ENCODE measurements at places on chromosomes 4 and X.

- no peak for DNase-seq
These were observed 126.1 kb downstream of the PTTG2 start for GRCh38 chr4:38086151-38086848.

DNA sequence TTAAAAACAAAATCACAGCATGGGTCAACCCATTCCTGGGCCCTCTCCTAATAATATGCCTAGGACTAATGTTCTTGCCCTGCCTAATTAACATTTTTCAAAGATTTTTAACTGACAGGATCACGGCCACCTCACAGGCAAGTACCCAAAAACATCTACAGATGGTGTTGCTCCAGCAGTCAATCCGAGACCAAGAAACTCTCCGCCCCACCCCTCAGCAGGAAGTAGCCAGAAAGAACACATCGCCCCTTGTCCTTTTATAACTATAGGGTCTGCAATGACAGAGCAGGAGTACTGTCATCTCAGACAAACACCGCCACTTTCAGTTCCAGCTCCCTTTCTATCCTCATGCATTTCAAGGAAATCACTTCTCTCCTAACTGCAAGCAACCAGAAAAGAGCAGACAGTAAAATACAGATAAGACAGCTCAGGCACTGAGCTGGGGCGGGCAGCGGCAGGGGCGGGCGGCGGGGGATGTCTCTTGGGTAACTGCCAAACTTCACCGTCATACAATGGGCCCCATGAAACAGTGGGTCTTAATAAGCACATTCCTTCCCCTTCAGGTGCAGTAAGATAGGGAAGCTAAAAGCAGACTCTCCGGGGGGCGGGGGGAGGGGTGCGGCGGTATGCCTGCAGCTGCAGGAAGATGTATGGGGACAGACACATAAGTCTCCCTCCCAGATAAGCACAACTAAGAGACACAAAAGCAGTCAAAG lies 67.4 kb downstream of the ZNF182 start:
- no peak for DNase-seq

GRCh38 chrX:23699636-23700194 lies 32.4 kb downstream of the PRDX4 start:
- peak; percentile 5 for DNase-seq

DNA sequence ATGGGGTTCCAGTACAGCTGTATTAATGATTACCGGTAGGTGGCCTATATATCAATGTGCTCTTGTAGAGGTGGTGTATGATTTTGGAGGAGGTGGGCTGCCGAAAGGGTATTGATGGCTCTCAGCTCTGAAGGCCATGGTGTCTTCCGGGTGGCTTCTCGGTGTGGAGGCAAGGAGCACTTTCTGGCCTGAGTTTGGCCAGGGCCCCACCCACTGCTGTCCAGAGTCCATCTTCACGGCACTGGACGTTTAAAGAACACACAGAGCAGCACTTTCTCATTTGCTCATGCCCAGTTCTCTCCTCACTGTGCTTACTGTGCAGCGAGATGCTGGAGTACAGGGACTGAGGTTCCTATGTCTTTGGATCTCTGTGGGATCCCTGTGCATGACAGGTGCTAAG lies 16.1 kb downstream of the BST1 start:
- DNase-seq = no peak

- no peak for DNase-seq
These were observed 565 bp downstream of the MOB1B start for GRCh38 chr4:70902577-70903290.

DNA sequence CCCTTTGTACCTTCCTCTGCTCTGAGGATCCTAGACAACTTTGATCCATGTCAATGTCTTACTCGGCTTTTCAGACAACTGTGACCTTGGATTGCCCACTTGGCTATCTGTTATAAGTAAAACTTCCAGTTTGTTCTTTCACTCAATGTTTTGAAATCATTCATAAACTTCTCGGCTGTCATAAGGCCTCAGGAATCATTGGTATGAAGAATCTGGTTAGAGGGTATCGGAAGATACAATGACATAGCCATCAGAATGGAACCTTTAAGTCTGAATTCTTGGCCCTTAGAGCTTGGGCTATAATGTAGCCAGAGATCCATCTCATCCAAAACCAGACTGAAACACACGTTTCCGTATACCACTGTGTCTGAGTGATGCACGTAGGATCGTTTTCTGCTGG lies 59.0 kb upstream of the WDR1 start:
- DNase-seq = no peak

DNA sequence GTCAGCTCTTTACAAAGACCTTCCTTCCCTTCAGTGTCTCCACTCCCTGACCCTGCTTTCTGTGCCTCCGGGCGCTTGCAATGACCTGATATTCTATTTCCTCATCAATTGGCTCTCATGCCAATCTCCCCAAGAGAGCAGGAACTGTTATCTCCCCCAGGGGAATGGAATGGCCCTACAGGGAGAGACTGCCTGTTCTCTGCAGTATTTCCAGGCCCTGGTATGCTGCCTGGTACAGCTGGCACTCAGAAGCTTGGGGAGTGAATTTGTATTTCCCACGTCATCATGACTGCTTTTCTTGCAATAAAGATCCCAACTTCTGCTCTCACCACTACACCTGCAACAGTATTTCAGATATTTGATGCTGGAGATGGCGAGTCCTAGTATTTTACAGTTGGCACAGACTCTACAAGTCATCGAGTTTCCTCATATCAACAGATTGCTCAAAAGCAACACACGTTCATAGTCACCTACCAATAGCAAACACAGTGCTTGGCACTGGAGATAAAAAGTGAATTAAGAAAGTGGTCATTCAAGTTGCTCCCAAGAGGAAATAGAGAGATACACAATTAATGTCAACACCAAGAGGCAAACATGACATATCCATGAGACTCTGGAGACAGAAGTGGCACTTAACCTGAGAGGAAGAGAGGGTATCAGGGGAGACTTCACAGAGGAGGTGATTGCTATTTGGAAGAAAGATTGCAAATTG lies 90.5 kb upstream of the EGFL6 start:
- DNase-seq = no peak

- DNase-seq = no peak
These were observed 31.9 kb downstream of the BCORL1 start for GRCh38 chrX:130014356-130014755.

- DNase-seq = no peak
These were observed 35.4 kb downstream of the WDR1 start for GRCh38 chr4:10081218-10081606.

- DNase-seq = no peak
These were observed 13.4 kb upstream of the ETDC start for GRCh38 chrX:135295944-135296305.

DNA sequence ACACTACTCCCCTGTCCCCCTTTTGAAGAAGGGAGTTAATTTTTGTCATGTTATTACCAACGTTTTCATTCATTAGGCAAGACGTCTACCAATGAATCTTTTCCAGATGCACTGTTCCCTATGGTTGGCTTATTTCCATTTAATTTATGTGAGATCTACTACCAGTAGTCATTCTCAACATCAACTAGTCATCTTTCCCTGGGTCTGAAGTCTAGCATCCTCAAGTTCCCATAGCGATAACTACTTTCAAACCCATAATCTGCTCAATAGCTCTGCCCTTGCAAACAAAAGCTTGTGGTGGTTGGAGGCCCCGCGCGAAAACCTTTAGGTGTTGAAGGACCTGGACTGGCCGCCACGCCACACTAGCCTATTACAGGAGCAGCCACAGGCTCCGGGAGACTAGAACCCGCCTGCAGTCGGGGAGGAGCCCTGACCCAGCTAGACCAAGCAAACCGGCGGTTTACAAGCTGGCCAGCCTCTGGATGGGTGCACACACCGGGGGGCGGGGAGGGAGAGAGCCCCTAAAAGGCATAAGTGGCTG lies 746 bp downstream of the PPAT start:
- no peak for DNase-seq

DNA sequence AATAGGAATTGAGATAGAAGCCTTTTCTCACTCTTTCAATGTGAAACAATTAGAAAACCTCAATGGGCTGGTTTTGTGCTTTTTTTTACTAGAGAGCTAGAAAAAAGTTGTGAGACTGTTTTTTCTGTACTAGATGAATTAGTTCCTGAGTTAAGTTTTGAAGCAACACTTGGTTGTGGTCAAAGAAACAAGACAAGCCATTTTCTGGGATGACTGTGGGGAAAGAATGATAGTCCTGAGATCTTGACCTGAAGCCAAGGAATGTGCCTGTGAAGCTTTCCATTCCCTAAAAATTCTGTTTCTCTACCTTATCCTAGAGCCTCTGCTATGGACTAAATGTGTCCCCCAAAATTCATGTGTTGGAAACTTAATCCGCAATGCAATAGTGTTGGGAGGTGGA lies 157.8 kb upstream of the TLL1 start:
- no peak for DNase-seq

- no peak for DNase-seq
These were observed 372.3 kb downstream of the TMA16 start for GRCh38 chr4:163866728-163867315.

GRCh38 chr4:39494354-39494753 lies 32.9 kb downstream of the UGDH start:
- no peak for DNase-seq

DNA sequence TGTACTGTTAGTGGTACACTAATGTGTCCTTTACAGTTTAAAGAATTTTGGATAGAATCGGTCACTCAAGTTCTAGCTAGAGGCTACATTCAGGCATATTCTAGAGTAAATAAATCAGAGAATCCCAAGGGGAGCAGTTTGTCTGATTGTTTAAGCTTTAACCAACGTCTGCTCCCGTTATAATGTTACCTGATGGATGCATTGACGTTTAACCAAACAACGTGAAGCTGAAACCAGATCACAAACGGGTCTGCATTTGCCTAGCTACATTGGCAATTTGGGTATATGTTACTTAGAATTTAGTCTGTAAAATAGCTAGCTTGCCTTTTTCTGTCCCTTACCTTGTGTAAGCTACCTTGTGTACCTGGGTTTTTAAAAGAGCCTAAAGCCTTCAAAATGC lies 1.6 kb downstream of the PI4K2B start:
- no peak for DNase-seq

- no peak for DNase-seq
These were observed 621.4 kb upstream of the DIPK2B start for GRCh38 chrX:45822124-45822523.

GRCh38 chr4:100548200-100548560 lies 30.4 kb upstream of the EMCN start:
- no peak for DNase-seq

DNA sequence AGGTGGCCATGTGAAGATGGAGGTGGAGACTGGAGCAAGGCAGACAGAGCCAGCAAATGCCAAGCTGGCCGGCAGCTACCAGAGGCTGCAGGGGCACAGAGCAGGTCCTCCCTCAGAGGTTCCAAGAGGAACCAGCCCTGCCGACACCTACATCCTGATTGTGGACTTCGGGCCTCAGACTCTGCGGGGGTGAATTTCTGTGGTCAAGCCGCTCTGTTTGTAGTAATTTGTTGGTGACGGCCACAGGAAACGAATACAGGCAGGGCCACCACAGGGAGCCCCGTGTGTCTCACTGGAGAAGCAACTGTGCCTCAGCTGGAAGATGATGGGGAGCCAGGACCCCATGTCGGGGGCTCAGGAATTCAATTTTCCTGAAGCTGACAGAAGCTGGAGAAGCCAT lies 28.3 kb downstream of the ZFYVE28 start:
- no peak for DNase-seq

GRCh38 chrX:40403757-40404156 lies 177.0 kb upstream of the ATP6AP2 start:
- DNase-seq = no peak

DNA sequence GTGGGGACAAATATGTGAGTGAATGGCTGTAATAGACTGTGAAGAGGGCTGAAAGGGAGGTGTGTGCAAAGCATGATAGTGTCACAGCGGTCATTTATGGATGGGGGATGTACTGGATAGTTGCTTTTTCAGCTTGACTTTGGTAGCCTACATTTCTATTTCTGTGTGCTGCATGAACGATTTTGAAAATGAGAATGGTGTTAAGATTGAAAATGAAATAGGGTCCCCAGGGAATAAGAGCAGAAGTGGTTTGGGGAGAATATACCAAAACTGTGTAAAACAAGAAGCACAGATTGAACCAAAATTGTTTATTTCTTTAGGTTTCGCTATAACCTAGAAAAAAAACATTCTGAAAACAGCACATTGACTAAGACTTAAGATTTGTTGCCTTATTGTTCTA lies 58.8 kb upstream of the CLNK start:
- no peak for DNase-seq

DNA sequence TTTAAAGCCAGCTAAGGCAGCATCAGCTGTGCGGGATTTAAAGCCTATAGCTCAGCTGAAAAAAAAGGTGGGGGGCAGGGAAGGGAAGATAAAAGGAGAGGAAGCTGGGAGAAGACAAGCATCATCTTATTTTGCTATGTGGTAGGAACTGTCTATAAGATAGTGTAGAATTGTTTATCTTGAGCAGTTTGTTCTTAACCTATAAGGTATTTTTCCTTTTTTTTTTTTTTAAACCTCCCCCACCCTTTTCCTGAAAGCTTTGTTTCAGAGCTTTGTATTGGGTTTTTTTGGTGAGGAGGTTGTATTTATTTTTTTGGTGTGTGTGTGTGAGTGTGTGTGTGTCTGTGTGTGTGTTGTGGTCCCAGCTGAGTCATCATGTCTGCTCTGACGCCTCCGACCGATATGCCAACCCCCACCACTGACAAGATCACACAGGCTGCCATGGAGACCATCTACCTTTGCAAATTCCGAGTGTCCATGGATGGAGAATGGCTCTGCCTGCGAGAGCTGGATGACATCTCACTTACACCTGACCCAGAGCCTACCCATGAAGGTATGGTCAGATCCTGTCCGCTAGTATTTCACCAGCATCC lies 531 bp downstream of the RUFY3 start:
- no peak for DNase-seq

DNA sequence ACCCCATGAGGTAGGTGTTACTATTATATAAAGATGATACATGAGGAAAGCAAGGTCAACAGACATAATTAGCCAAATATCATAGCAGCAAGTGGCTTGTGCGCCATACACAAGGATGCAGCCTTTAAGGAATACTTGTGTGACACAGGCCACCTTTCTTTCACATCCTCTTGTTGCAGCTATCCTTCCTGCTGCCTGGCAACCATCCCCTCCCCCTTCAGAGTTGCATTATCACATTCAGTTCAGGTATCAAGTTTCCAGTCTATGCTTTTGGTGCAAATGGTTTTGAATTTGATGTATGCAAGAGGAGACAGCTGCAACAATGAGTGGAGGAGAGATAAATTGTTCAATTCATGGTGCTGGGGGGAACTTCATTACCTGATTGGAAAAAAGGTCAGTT lies 6.4 kb downstream of the ZCCHC18 start:
- no peak for DNase-seq

DNA sequence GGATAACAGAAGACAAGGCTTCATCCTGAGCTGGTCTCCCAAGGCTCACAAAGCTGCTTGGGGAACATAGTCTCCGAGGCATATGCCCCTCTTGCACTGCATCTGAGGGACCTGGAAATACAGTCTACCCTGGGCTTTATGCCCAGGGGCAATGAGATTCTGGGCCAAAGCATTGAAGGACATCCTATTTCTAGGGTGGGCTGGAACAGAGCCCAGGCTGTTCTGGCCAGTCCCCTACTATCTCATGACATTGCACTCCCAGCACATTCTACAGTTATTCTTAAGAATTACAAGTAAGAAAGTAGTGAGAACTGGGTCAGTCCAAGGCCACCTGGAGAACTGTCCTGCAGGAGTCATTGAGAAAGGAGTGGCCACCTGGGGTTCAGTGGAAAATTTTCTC lies 107.6 kb downstream of the USP46 start:
- DNase-seq = no peak

Measured in SIG-M5 (cell line).